ELR (cell line): ENCODE measurements at places on chromosomes 7 and 10.

- DNase-seq, result peak; percentile 87
Measured at GRCh38 chr7:47501406-47501805, 80.5 kb downstream of the TNS3 start.

- DNase-seq, result no peak
Measured at GRCh38 chr10:114772496-114773196, 48.9 kb upstream of the FHIP2A start.

DNA sequence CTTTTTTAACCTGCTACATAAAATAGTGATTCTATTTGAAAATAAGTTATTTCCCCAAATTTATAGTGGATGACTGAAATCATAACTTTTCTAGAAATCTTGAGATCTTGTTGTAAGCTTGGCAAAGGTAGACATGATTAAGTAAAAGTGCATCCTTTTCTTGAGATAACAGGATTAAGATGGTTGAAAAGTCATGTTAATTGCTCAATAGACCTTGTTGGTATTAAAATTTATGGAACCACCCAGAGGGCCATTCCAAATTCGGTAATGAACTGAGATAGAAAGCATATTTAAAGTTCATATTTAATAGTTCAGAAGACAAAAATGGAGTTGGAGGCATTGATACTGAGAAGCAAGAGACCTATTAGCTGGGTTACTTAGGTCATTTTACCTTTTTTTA is 139.1 kb downstream of the BICC1 start:
- DNase-seq, result no peak

GRCh38 chr10:86603256-86603655 is 51.1 kb upstream of the OPN4 start:
- DNase-seq, result no peak

DNA sequence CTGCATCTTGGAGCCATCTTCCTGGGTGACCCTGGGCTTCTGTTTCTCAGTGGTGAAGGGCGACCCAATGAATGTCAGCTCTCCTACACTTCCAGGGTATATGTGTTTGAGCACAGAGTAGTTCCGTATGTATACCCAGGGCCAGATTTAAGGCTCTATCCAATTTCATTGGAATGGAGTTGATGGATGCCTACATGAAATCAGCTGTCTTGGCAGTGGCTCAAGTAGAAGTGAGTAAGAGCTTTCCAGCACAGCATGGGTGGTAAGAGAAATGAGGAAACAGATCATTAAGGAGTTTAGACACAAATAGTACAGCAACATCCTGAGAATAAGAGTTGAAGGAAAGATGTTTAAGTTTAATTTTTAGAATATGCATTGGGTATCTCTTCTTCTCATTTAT is 433.0 kb downstream of the PAXIP1 start:
- no peak for DNase-seq

DNA sequence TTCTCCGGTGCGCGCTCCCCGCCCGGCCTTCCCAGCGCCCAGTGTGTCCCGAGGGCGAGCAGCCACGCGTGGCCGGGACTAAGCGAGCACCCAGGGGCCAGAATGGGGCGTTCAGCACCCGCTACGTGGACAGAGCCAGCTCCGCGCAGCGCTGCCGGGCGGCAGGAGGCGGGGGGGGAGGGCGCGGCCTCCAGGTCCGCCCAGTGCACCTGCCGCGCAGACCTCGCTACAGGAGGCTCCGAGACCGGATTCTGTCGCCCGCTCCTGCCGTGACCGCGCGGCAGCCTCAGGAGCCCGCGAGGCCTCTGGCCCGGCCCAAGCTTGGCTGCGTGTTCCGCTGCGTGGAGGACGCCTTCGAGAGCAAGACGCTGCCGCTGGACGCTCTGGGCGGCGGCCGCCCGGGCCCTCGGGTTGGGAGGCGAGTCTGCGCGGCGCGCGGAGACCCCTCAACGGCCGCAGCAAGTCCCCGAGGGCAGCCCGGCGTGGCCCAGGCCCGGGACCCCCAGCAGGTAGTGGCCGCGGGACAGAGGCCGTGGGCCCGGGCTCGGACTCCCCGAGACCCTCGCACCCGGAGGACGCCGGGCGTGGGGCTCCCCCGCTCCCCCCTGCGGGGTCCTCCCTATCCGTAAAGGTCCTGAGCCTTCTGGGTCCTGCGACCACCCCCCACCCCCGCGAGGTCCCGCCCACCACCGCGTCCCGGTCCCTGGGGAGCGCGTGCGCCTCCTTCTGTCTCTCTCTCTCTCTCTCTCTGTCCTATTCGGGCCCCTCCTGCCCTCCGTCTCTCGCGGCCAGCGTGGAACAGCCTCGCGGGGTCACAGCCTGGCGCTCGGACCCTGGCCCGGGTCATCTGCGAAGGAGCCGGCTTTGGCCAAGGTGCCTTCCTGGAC is 904 bp upstream of the DPYSL4 start:
- no peak for DNase-seq

- DNase-seq, result peak; percentile 89
Measured at GRCh38 chr7:136677471-136678365, 190.7 kb upstream of the CHRM2 start.

- no peak for DNase-seq
Measured at GRCh38 chr7:29372351-29373090, 177.9 kb downstream of the CHN2 start.

GRCh38 chr7:127702938-127703337 is 50.9 kb downstream of the SND1 start:
- no peak for DNase-seq

GRCh38 chr7:79050603-79051002 is 402.9 kb downstream of the MAGI2 start:
- DNase-seq, result peak; percentile 40

GRCh38 chr10:116763440-116763839 is 21.1 kb upstream of the HSPA12A start:
- DNase-seq, result no peak

DNA sequence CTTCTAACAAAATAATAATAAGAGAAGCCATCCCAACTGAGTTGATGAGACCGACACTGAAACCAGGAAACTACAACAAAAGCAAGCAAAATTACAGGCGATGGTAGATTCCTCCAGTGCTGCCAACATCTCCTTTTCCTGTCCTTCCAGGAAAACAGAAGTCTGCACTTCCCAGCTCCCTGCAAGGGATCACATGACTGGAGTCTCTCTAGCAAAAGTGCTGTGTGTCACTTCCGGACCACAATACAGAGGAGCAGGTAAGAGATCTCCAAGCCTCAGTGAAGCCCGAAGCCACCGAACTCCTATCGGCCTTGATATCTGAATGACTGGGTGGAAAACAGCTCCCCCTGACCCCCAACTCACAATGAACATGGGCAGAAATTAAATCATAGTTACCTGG is 63.2 kb downstream of the SMURF1 start:
- no peak for DNase-seq

DNA sequence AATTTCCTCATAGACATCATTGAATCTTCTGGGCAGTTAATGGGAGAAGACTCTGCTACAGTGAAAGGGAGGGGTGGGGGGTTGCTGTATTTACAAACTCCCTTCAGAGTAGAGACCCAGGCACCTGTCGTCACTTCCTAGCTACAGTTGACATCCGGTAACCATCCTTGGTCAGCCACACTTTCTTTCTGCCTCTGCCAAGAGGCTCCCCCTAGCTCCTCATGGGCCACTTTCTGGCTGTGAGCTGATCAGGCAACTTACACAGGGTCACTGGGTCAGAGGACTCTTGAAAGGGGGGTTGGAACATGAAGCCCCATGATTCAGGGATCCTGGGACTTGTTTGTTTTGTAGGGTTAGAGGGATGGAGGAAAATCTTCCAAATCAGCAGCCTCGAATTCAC is 1.2 kb downstream of the TECPR1 start:
- no peak for DNase-seq

DNA sequence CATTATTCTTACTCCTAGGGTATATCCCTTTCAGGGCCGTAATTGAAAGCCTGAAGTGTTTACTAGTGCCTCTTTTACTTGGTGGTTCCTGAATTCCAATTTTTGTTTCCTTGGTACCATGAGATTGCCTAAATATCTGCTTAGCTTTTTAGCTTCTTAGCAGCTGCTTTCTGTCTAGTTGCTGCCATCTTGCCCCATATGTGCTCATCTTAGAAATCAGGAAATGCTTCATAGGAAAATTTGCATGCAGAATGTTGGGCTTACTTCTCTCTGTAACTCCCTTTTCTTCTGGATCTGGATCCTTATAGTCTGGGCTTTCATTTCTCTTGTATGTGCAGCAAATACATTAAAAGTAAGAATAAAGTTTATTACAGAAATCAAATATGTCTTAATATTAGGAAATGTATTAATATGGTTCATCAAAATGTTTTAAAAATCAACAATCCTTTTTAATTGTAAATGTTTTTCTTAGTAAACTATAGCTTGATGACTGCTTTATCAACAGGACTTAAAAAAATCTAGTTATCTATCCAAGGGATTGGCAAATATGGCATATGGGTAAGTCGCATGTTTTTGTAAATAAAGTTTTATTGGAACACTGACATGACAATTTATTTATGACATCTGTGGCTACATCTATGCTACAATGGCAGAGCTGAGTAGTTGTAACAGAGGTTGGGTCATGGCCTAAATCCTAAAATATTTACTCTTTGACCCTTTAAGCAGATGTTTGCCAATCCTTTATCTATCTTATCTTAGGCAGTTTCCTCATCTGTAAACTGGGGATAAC is 73.5 kb upstream of the CDK6 start:
- no peak for DNase-seq

DNA sequence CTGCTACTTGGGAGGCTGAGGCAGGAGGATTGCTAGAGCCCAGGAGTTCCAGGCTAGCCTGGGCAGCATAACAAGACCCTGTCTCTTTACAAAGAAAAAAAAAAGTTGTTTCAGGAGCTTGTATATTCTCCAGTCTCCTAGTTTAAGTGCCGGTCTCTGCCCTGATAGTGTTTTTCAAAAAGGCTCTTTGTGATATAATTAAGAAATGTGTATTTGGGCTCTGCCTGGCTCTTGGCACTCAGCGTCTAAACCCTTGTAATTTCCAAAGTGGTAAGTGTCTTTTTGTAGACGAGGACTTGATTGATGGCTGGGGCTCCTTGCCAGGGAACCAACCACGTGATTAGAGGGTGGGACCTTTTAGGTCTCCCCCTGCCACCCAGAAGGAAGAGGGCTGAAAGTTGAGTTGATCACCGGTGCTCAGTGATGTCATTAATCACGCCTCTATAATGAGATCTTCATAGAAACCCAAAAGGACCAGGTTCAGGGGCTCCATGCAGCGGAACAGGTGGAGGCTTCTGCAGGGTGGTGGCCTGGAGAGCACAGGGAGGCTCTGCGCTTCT is 4.4 kb downstream of the EIF3B start:
- no peak for DNase-seq

DNA sequence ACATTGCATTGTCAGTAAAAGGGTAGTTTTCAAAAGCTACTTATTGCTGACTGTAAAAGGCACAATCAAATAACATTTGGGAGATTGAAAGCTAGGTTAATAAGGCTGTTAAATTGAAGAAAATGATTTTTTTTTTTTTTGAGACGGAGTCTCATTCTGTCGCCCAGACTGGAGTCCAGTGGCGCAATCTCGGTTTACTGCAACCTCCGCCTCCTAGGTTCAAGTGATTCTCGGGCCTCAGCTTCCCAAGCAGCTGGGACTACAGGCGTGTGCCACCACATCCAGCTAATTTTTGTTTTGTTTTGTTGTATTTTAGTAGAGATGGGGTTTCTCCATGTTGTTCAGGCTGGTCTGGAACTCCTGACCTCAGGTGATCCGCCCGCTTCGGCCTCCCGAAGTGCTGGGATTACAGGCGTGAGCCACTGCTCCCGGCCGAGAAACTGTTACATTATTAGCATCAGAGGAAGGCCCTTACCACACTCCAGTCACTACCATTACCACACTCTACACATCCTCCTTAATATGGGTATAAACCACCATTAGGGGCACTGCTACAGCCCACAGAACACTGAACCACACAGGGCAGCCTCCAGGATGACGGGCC is 1.0 kb downstream of the CYP51A1 start:
- DNase-seq, result no peak

DNA sequence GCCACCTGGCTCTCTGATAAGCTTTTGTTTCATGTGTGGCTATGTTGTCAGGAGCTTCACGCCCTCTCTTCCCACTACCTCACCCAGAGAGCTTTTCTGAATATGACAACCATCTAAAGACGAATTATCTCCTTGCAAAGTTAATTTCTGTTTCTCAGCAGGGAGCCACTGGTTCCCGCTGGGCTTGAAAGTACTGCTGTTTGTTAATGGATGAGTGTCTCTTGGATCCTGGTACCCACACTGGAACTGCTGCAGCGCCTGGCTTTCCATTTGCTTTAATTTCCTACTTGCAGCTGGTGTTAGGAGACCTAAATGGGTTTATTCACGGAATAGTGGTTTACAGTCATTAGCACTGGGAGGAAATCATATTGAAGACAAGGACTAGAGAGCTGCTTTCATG is 267.9 kb upstream of the LRGUK start:
- DNase-seq, result no peak

- DNase-seq, result peak; percentile 4
Measured at GRCh38 chr10:47214520-47214919, 85.5 kb upstream of the GDF10 start.

DNA sequence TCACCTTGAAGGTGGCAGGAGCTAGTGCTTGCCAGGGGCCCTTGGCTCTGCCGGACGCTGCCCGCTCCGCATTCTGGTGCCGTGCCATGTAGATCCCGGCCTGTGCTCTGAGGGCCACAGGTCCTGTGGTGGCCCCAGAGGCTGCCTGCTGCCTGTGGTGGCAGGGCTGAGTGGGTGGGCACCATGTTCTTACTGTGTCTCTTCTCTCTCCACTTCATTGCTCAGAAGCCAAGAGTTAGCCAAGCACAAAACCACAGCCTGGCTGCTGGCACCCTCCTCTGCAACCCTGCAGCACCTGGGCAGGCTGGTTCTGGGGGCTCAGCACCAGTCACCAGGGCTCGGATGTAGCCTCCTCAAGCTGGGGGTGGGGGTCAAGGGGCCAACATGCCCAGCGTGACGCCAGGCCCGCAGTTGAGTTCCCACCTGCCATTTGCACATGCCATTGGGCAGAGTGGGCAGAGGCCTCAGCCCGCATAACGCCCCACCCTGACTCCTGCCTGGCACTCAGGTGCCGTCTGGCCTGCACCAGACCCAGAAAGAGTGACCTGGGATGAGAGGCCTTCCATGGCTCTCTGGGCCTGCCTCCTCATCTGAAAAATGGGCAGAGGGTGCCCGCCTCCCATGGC is 16.3 kb downstream of the ZMIZ1 start:
- no peak for DNase-seq

DNA sequence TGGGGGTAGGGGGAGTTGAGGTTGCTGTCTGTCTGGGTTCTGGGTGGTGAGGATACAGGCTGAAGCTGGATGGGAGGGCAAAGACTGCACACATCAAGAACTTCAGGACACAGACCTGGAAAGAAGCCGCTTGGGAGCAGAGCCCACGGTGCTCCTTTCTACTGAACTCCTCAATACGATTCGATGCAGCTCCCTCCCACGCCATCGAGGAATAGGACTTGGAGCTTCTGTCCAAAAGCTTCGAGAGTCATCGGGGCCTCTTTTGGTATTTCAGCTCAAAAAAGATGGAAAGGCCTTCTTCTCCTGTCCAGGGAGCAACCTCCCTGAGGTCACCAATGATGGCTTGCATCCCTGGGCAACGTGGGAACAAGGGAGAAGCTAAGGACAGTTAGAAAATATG is 407.1 kb upstream of the MGMT start:
- DNase-seq, result no peak

DNA sequence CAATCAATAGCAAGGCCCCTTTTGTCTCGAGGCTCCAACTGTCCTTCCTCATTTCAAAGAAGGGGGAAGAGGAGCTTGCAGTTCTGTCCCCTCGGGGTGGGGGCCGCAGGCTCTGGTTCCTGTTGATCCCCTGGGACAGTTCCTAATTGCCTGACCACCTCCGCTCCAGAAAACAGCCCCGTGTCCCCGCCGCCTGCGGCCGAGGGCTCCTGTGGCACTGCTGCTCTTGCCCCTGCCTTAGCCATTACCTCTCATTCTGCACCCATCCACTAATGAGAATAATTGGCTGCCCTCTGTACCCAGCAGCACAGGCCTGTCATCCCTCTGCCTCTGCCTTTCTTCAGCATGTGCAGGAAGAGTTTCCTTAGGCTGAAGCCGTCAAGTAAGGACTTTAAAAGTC is 668.3 kb upstream of the FOXK1 start:
- DNase-seq, result no peak
